ENCODE measurements at places on chromosomes 4 and X.

DNA sequence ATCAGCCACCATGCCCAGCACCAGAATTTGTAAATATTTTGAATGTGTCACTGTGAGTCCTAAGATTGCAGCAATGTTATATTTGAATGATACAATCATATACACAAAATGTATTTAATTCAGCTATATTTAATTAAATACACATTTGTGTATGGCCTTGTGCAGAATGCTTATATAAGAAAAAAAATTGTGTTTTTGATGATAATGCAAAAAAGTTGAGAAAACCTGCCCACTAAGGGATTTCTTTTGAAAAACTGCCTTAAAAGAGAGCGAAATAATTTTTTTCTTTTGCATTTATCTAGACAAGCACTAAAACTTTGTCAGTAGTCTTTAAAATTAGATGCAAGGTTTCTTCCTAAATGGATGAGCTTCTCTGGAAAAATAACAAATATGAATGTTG is 68.1 kb upstream of the OTUD4 start:
- DNase-seq: no peak

- no peak for DNase-seq
Measured at GRCh38 chr4:168981460-168981859, 28.6 kb downstream of the CBR4 start.

DNA sequence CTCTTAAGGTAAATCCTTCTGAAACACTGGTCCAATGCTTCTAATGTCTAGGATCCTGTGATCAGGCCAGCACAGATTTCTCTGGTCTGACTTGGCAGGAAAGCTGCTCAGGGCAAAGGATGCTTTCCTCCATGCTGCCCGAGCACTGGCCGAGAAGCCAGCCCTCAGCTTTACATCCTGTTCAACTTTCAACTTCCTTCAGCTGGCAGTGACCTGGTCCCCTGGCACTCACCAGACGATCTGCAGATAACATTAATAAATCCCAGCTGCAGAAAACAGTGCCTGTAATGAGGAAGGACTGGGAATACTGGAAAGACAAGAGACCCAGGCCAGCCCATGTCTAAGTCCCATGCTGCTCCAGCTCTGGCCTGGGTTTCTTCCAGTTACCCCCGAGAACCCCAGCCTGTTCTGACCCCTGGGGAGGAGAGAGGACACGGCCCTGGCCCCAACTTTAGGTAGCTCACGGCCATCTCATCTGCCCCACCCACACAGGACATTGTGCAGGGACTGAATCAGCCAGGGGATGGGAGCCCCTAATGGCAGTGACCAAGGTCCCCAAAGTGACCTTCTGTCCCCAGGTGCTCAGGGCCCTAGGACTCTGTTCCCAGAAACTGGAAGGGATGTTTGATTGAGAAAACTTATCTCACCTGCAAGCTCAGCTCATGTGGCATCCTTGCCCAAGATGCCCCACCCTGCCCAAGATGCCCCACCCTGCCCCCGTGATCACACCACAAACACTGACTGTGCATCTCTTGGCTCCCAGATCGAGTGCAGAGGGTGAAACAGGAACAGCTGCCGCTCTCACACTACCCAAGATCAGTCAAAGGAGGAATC is 28.0 kb downstream of the JAKMIP1 start:
- no peak for DNase-seq

- no peak for DNase-seq
Measured at GRCh38 chrX:2452317-2452784, 48.4 kb downstream of the DHRSX start.

DNA sequence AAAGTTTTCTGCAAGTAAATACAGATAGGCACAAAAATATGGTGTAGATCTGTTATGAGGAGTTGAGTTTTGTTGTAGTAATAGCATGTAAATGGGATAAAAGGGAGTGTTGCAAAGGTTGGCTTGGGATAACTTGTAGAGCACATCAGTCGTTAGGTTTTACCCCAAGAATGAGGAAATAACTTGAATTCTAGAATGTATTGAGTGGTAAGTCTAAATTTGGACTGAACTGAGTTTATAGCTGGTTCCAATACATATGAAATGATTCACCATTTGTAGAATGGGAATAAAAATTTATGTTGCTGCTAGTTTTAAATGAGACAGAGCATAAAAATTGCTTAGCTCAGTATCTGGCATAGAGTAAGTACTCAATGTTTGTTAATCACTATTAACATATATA is 719.2 kb downstream of the FSTL5 start:
- DNase-seq: no peak

DNA sequence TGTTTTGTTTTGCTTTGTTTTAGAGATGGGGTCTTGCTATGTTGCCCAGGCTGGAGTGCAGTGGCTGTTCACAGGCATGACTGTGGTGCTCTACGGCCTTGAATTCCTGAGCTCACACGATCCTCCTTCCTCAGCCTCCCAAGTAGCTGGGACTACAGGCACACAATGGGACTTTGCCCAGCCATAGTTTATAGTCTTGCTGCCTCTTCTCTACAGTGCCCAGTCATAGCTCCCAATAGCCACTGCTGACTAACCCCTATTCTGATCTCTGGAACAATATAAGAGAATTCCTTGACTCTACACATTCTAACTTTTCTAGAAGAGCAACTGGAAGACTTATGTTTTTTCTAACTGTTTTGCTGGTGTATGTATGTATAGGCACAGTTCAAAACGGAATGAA is 319.2 kb downstream of the PCDH7 start:
- DNase-seq: no peak

- DNase-seq: no peak
Measured at GRCh38 chr4:40750461-40751258, 905 bp downstream of the NSUN7 start.

GRCh38 chrX:7552760-7553159 is 290.2 kb upstream of the VCX start:
- no peak for DNase-seq

GRCh38 chr4:71486550-71487343 is 147.9 kb downstream of the SLC4A4 start:
- no peak for DNase-seq

- no peak for DNase-seq
Measured at GRCh38 chr4:107579099-107579498, 140.9 kb downstream of the PAPSS1 start.

- DNase-seq: no peak
Measured at GRCh38 chr4:163895378-163896005, 401.0 kb downstream of the TMA16 start.

All from stimulated activated CD8-positive, alpha-beta memory T cell treated with anti-CD3 and anti-CD28 coated beads, Interleukin-7, amount 100 ng/mL, for 48 hours (primary cell).